ENCODE measurements at places on chromosomes 4 and X.

DNA sequence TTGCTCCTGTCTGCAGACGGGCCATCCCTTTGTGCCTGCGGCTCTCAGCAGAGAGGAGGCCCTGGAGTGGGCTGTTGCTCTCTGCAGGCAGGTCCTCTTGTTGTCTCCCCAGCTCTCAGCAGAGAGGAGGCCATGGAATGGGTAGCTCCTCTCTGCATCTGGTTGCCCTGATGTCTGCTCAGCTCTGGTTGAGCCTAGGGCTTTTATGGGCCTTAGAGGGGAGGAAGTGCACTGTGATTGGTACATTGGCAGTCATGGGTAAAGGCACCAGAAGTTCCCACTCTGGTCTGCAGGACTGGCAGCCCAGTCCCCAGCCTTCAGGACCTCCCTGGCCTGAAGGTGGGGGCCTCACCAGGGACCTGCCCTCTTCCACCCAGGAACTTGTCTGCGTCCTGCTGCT is 21.5 kb downstream of the SPON2 start:
- no peak for DNase-seq

DNA sequence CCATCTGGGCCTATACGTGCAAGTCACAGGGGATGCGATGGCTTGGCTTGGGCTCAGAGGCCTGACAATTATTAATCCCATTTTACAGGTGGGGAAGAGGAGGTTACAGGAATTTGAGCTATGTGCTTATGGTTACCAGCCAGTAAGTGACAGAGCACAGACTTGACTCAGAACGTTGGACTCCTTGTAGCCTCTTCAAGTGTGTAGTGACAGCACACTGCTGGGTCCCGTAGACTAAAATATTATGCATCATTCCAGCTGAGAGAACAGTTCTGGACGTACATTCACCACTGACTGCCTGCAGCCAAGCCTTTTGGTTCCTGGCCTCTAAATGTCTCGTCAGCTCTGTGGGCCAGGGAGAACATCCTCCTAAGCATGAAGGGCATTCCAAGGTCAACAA is 314.5 kb downstream of the GPAT3 start:
- DNase-seq, result no peak

GRCh38 chr4:76755756-76756155 is 142.2 kb downstream of the SOWAHB start:
- no peak for DNase-seq

GRCh38 chr4:20178902-20179576 is 72.7 kb upstream of the SLIT2 start:
- DNase-seq, result no peak

GRCh38 chr4:140884431-140885058 is 128.4 kb upstream of the TBC1D9 start:
- no peak for DNase-seq

DNA sequence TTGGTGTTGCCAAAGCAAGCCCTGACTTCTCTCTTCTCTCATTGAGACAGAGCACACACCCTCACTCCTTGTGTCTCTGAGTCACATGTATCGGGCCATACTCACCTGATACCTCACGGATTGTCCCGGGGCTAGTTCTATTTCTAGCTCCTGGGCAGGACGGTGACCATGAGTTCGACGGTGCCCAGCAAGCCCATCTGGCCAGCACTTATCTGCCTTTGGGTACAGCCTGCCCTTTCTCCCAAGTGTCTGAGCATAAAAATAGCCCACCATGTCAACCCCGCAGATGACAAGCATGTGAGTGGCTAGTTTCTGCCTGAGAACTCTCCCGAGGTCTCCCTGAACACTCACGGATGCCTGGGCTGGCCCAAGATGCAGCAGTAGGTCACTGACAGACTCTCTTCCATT is 158.5 kb downstream of the DHRSX start:
- no peak for DNase-seq

GRCh38 chr4:41963105-41963504 is 18.5 kb upstream of the DCAF4L1 start:
- DNase-seq, result no peak

GRCh38 chrX:44162964-44163475 is 180.5 kb downstream of the EFHC2 start:
- no peak for DNase-seq

DNA sequence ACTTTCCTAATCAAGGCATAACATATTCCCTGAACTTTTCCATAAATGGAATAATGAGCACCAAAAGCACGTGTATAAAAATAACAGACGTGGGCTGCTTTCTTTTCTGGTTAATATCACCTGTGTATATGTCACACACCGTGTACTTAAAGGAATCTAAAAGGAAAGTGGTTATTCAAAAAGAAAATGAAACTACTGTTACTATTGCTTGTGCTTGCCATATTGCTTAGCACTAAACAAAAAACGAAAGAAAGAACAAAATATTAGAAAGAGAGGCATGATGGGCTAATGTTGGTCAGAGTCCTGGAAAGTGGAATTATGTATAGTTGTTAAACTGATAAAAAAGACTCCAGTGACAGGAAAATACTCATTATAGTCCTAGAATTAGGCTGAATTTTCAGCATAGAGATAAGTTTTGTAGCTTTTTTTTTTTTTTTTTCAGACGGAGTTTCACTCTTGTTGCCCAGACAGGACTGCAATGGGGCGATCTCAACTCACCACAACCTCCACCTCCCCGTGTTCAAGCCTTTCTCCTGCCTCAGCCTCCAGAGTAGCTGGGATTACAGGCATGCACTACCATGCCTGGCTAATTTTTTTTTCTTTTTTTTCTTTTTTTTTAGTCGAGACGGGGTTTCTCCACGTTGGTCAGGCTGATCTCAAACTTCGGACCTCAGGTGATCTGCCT is 123.2 kb downstream of the PABPC4L start:
- no peak for DNase-seq

DNA sequence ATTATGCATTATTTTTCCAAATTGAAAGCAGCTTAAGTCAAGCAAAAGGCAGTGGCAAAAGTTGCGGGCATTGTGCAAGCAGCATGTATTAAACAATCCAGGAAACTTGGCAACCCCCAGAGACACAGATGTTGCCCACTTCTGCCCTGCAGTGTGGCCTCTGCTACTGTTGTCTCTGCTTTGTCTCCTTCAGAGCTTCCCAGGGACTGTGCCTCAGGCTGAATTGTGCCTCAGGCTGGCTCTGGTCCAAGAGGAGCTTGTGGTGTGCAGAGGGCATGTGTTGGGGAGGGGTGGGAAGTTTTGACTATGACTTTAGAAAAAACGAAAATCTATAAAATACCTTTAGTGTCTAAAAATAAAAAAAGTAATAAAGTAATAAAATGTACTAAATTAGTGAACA is 201.4 kb downstream of the CCSER1 start:
- DNase-seq, result no peak

GRCh38 chr4:185830263-185830994 is 18.4 kb upstream of the SORBS2 start:
- DNase-seq, result no peak

GRCh38 chr4:186657764-186658163 is 65.9 kb downstream of the FAT1 start:
- no peak for DNase-seq

- no peak for DNase-seq
Observed at GRCh38 chr4:38757945-38758600, 24.7 kb downstream of the TLR10 start.

GRCh38 chr4:173214661-173215060 is 46.0 kb downstream of the GALNT7 start:
- no peak for DNase-seq

DNA sequence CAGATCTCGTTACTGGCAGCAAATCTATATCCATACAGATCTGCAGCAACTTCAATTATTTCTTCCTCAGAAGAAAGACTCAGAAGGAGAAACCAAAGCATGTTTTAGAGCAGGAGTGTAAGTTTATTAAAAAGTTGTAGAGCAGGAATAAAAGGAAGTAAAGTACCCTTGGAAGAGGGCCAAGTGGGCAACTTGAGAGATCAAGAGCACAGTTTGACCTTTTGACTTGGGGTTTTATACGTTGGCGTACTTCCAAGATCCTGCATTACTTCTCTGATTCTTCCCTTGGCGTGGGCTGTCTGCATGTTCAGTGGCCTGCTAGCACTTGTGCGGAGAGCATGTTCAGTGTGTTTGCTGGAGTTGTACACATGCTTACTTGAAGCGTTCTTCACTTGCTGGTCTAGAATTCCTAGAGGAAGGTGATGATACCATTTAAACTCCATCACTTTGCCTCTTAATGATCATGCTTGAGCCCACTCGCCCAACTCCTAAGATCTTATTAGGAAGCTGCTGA is 1114.7 kb upstream of the PABPC4L start:
- DNase-seq, result no peak

DNA sequence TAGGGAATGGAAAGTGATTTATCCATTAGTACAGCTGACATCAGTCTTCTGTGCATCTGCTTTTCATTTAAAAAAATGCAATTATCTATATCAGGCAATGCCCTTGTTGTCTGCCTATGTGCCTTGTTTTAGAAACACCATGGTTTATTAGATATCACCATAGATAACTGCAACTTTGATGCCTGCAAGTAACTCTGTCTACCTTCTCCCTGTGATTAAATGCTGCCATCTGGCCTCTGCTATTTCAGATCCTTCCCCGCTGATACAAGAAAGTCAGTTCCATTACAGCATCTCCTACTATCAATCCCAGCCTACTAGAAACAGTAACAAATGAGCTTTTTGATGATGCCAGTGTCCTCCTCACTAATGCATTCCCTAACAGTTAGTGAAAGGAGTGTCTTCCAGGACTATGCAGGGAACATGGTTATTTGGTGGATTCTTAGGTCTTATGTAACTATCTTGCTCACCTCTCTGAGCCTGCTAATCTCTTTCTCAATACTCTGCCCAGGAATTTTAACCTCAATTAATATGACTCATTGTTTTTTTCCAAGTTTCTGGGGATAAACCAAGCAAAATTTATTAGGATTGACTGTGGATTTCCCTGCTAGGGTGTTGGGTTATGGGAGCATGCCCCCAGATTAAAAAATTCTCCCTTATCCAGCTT is 444.9 kb downstream of the RAPGEF2 start:
- no peak for DNase-seq

GRCh38 chr4:53602390-53602789 is 11.1 kb upstream of the LNX1 start:
- DNase-seq, result no peak

- no peak for DNase-seq
Observed at GRCh38 chr4:184248216-184248615, 30.5 kb upstream of the ENPP6 start.

DNA sequence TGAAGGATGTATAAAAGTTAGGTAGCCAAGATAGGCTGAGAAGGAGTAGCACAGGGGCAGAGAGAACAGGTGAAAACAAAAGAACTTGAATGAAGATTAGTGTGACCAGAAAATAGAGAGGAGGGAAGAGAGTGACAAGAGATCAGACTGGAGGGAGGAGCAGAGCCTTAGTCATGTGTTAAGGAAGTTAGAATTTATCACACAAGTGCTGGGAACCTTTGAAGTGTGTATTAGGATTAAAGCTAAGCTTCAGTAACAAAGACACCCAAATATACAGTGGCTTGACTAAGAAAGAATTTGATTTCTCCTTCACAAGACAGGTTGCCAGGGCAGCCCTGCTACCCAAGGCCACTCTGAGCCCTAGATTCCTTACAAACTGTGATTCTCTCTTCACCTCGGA is 10.7 kb upstream of the CCDC149 start:
- no peak for DNase-seq

- no peak for DNase-seq
Observed at GRCh38 chr4:22485737-22486136, 30.1 kb downstream of the ADGRA3 start.

DNA sequence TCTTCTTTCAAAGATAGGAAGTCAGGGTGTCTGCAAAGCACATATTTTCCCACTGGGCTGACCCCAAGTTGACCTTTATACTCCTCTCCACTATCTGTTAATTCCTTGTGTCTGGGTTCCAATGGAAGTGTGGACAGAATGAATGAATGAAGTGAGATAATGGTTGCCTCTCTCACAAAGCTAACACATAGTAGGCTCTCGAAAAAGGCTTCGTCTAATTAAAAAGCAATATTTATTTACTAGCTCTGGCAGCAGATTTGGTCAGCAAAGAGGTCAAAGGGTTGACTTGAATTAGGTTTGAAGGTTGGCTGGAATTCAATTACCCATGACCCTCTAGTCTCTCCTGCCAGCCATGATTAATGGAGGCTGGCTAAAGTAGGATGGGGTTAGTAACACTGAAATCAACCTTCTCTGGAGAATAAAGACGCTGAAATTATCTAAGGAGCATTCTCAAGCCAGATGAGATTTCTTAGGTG is 280.3 kb upstream of the KLF3 start:
- DNase-seq, result no peak

- DNase-seq, result no peak
Observed at GRCh38 chrX:17674601-17675000, 62.7 kb upstream of the SCML1 start.

GRCh38 chr4:87180767-87181166 is 39.7 kb downstream of the KLHL8 start:
- no peak for DNase-seq

DNA sequence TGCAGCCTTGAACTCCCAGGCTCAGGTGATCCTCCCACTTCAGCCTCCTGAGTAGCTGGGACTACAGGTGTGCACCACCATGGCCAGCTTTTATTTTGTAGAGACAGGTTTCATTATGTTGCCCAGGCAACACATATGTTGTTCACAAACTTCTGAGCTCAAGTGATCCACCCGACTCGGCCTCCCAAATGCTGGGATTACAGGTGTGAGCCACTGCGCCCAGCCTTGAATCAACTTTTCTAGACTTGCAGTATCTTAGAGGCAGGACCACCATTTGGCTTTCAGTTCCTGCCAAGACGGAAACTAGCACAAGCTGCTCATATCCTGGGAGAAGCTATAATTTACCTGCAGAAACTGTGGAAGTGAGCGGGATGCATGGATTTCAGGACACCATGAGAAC is 19.9 kb downstream of the NAT8L start:
- no peak for DNase-seq

- no peak for DNase-seq
Observed at GRCh38 chrX:102934624-102935023, 2.4 kb upstream of the RAB40AL start.

DNA sequence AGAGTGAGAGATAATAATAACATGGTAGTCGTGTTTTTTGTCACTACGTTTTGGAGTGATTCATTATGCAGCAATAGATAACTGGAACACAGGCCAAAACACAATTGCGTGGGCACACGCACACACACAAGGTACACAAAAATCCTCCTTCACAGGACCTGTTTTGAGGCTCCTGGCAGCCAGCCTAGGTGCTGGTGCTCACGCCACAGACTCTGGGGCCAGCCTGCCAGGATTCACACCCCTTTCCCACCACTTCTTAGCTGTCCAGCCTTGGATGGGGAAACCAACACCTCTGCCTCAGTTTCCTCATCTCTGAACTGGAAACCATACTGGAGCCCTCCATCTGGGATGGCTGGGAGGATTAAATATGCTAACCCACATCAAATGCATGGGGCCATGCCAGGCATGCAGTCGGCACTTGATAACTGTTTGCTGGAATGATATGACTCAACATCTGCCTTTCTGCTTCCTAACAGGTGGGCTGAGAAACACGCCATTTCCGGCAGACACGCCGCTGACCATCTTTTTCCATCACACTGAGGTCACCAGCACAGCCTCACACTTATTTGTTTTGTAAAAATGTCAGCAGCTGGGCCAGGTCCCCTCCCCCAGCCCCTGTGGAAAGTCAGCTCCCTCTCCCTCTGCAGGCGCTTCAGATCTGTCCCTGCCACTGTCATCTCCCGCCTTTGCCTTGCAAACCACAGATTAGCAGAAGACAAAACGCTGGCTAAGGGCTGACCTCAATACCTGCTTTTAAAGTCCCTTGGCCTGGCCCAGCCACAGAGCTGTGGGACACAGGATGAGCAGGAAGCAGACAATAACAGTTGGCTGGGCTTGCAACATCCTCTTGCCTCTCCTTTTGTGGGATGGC is 237.5 kb downstream of the BCOR start:
- no peak for DNase-seq

All from vagina (tissue), 2 donors.